ENCODE measurements at places on chromosomes 7 and 10.
A peak's percentile ranks its signal among the peaks of the same experiment; 100 is the strongest.

DNA sequence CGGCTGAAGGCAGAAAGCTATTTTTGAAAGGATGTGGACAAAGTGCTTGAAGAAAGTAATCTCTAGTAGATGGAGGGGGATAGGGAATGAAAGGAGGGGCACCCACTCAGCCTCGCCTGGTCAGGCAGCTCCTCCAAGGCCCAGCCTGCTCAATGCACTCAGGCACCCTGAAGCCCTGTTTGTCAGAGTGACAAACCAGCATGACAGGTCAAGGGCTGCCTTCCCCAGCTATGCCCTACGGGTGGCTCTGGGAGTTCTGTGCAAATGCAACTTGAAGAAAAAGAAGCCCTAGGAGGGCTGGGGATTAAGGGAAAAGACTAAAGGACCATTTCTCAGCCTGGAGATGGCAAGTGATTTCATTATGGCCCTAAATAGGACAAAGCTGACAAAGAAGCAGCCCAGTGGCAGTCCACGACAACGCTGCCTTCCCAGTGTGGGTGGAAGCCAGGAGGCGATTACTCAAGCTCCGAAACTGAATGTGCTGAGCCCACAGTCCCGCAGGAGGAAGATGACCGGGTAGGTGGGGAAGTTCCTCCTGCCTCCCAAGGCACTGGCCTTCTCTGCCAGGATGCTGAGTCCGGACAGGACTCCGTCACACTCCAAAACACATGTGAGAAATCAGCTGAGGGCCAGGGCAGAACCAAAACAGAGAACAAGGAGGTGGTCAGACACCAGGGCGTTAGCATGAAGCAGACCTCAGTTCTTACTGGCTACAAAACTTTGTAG lies 16.3 kb downstream of the LIPA start:
- DNase-seq = no peak

DNA sequence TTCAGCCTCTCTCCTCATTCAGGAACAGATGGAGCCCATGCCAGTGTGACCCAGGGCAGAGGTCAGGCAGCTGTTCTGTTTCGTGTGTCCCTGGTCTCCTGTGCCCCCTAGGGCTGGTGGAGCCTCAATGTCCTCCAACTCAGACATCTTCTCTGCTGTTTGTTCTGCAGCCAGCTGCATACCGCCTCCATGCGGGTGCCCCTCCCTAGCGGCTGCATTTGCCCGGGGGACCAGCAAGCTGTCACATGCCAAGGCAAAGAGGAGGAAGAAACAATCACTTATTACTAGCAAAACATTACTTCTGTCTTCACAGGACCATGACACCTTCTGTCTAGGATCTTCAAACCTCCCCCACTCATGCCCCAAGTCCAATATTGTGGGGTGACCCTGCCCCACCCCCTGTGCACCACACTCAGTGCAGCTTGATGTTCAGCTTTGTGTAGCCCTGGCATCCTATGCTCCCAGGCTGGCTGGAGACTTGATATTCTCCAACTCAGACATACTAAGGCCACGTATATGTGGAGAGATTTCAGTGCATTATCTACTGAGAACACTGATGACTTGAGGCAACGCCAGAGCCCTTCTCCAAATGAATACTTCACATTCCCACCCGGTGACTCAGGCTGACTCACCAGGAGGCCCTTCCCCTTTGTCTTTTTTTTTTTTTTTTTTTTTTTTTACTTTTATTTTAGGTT lies 188.9 kb downstream of the SKIDA1 start:
- peak; percentile 10 for DNase-seq

DNA sequence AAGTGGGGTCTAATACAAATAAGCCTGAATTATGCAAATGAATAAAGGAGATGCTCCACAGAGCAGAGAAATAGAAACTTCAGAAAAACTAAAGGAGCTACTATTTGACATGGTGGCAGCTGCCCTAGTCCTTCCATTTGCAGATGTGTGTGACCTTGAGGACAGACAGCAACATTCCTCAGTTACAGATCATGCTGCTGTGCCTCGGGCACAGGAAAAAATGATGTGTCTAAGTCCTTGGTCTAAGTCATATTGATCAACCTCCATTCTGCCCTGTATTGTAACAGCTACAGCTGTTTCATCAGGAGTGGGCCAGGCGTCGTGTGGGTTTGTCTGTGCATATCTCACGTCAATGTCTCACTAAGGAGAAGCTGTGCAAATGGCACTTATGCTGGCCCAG lies 710.4 kb downstream of the TNS3 start:
- no peak for DNase-seq

DNA sequence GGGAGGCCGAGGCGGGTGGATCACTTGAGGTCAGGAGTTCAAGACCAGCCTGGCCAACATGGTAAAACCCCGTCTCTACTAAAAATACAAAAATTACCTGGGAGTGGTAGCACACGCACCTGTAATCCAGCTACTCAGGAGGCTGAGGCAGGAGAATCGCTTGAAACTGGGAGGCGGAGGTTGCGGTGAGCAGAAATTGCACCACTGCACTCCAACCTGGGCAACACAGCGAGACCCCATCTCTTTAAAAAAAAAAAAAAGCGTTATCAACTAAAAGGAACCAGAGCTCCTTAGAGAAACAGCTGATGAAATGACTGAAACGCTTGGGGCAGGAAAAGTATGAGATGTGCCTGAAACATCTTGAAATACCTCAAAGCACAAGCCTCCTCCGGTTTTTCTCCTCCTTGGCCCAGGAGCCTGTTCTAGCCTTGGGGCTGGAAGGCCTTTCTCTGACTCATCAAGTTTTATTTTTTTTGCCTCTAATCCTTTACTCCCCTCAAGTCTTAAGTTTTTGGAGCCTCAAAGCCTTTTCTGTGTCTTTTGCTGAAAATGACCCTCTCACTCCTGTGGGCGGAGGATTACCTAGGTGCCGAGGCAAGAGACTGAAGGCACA lies 2.6 kb upstream of the METTL27 start:
- no peak for DNase-seq

DNA sequence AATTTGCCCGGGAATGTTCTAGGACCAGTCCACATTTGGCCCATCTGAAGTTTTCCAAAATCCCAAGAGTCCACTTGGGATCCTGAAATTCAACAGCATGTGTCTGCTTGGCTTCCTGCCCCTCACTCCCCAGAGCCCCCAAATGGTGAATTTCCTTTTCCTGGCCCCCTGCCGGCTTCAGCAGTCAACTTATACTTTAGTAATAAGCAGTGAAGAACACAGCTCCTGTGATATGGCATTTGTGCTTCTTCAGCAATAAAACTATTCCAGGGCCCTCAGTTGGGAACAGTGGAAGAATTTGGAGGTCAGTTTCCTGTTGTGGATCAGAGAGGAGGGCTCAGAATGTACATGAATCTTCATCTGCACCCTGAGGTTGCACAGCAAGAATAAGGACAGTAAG lies 51.1 kb downstream of the PRF1 start:
- no peak for DNase-seq

GRCh38 chr7:107971613-107972012 lies 31.3 kb downstream of the LAMB1 start:
- no peak for DNase-seq

- peak; percentile 79 for DNase-seq
Observed at GRCh38 chr7:157568770-157569584, 232.2 kb downstream of the DNAJB6 start.

GRCh38 chr7:117146511-117146910 lies 176.3 kb downstream of the WNT2 start:
- no peak for DNase-seq

GRCh38 chr7:130390486-130390885 lies 10.2 kb downstream of the CPA1 start:
- no peak for DNase-seq

GRCh38 chr10:44344727-44345126 lies 40.2 kb downstream of the CXCL12 start:
- DNase-seq = no peak

DNA sequence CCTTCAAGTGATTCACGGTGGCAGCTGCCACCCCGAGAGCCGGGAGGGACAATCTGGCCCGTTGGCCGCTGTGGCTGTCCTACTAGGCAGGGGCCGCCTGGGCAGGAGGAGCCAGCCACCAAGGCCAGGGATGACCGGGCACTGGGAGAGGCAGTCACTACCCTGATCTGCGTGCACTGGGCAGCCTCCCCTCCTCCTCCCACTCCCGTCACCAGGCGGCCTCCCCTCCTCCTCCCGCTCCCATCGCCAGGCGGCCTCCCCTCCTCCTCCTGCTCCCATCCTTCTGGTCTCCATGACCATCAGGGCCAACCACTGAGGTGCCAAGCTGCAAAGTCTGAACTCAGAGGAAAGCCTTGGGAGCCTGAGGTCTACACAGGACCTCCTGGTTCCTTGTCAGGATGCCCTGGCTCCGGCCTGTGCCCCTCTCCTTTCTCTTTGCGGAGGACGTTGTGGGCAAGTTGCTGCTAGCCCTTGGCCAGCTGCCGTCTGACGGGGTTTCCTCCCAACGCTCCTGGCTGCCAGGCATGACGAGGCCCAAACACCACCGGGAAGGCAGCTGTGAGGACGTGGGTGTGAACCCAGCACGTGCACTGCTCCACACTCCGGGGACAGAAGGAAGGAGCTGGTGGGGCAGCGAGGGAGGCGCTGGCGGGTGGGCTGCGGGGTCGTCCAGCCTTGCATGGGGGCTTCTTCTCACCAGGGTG lies 131.1 kb downstream of the WDR37 start:
- DNase-seq = no peak

GRCh38 chr10:132239126-132240031 lies 52.6 kb downstream of the DPYSL4 start:
- DNase-seq = no peak

- DNase-seq = no peak
Observed at GRCh38 chr10:107809889-107810288, 645.4 kb upstream of the SORCS1 start.

- no peak for DNase-seq
Observed at GRCh38 chr10:114603948-114604347, 54.1 kb downstream of the ABLIM1 start.

DNA sequence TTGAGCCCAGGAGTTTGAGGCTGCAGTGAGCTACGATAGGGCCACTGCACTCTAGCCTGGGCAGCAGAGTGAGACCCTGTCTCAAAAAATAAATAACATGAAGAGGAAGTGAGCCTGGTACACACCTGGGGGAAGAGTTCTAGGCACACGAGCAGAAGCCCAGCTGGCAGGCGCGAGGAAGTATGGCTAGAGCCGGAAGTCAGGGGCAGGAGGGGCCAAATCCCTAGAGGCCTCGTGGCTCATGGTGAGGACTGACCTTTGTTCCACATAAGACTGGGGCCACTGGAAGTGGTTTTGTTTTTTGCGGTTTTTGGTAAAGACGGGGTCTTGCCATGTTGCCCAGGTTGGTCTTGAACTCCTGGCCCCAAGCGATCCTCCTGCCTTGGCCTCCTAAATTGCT lies 117.6 kb downstream of the HIP1 start:
- DNase-seq = no peak
